ENCODE measurements at places on chromosomes 1 and 21.
A peak's percentile ranks its signal among the peaks of the same experiment; 100 is the strongest.

DNA sequence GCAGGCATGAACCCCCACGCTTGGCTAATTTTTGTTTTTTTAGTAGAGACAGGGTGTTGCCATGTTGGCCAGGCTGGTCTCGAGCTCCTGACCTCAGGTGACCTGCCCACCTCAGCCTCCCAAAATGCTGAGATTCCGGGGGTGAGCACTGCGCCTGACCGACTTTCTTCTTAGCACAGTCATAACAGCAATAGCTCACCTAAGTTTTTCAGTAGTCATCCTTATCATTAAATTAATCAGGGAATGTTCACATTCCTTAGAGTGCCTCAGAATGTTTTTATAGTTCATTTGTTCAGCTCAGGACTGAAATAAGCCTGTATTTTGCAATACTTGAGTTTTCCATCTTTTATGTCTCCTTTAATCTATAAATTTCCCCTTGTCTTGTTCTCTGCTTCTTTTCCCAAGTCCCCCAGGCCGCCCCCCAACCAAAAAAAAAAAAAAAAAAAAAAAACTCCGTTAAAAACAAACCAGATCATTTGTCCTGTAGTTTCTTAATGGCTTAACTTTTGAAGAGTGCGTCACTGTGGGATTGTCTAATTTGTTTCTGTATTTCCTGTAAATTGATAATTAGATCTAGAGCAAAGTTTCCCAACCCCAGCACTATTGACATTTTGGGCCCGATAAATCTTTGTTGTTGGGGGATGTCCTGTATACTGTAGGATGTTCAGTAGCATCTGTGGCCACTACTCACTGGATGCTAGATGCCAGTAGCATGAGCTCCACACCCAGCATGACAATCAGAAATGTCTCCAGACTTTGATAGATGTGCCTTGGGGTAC is 120.7 kb downstream of the ITSN1 start:
- DNase-seq = no peak

- DNase-seq = no peak
These were observed 37.0 kb upstream of the TMEM52 start for GRCh38 chr1:1956101-1956500.

DNA sequence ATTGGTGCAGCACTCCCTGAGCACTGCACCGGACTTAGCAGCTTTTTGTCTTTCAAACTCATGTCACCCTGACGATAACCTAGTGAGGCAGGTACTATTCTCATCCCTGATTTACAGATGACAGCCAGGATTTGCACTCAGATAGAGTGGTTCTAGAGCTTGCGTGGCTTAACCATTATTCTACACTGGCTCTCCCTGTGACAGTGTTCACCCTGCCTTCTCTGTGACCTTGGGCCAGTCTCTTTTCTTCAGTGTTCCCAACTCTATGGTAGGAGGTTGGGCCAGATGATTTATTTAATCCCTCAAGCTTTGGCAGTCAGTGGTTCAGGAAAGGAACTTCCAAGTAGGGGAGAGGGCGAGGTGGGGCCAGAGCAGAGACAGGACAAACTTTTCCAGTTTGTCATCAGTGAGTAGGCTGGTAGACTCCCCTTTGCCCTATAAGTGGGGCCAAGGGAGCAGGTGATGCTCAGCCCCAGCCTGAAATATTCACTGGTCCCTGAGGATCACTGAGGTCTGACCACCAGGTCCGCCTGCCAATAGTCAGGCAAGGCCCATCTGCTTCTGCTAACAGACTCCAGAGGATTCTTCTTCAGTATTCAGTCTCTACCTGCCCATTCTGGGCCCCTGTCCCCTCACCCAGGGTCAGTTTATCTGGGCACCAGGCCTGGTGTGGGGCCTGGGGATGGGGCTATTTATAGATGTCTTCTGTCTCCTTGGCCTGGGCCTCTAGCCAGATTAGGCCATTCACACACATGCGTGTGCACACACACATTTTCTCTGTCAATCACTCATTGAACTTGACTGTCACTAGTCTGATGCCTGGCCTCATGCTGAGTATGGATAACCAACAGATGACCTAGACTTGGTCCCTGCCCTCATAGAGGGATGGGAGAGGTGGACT is 8.8 kb upstream of the FABP3 start:
- DNase-seq = no peak

DNA sequence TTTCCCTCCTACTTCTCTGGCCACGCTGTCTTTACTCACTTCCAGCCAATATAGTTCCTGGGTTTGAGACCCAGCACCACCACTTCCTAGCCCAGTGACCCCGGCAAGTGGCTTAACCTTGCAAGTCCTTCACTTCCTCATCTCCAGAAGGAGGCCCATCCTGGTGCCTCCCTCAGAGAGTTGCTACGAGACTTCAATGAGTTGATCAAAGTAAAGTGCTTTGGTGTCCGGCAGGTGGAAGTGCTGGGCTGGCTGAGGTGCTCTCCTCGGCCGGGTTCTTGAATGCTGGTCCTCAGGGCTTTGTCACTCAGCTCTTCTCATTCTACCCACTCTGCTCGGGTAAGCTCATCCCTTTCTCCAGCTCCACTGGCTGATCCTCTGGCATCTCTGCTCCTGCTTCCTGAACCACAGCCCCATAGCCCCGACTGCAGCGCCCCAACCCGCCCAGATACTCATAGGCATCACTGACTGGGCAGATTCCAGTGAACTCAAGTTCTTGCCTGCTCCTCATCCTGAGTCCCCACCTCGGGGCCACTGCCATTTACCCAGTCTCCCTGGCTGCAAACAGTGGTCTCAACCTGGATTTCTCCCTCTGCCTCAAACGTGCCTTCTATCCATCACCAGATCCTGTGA is 75.8 kb upstream of the WNT4 start:
- no peak for DNase-seq

DNA sequence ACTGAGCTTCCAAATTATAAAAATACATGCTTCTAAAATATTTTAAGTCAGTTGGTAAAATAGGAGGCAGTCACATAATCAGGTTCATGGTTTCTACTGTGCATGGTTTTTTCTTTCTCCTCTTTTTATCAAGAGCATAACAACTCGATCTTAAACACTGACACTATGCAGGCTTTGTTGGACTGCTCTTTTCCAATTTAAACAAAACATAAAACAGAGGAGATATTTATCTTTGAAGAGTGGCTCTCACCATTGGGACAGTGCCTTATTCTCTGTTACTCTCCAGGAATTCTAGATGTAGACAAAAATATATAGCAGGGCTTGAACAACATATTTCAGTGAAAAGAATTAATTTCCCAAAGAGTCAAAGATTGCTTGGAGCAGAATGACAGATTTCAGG is 883.5 kb upstream of the ADGRL2 start:
- DNase-seq = no peak

DNA sequence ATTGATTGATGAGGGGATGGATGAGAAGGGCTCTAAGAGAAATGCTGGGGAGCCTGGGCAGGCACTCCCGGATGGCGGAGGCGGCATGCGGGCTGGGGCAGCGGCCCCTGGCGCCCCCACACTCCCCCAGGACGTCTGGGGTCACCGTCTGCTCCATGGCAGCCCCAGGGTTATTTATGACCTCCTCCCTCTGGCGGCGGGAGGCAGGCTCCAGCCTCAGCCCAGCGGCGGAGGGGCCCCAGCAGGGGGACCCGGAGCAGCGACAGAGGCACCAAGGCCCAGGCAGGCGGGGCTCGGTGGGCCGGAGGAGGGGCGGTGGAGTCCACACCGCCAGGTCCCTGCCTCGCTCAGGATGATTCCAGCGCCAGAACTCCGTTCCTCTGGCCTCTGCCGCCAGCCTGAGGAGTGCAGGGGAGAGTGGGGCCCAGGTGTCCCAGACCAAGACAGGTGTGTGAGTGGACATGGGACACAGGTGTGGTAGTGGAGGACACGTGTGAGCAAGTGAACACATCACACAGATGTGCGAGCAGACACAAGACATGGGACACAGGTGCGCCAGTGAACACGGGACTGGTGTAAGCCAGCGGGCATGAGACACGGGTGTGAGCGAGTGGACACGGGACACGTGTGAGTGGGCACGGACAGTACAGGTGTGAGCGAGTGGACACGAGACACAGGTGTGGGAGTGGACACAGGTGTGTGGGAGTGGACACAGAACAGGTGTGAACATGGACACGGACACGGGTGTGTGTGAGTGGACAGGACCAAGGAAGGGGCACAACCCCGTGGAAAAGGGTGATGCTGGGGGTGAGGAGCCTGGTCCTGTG is 2.5 kb upstream of the SAMD11 start:
- peak; percentile 69 for DNase-seq

DNA sequence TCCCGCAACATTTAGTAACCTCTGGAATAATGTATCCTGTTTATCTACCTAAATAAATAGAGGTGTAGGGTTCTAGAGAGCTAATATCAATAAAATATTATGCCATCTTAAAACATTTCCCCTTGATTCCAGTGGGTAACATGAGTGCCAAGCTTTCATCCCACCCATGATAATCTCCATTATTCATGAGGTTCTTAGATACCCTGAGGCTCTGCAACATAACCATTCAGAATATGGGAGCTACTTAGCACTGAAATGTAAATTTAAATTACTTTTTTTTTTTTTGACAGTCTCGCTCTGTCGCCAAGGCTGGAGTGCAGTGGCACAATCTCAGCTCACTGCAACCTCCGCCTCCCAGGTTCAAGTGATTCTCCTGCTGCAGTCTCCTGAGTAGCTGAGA is 832.7 kb downstream of the BRINP3 start:
- DNase-seq = no peak

All from endothelial cell (in vitro differentiated cells).